ENCODE measurements at places on chromosomes 11 and 22.

DNA sequence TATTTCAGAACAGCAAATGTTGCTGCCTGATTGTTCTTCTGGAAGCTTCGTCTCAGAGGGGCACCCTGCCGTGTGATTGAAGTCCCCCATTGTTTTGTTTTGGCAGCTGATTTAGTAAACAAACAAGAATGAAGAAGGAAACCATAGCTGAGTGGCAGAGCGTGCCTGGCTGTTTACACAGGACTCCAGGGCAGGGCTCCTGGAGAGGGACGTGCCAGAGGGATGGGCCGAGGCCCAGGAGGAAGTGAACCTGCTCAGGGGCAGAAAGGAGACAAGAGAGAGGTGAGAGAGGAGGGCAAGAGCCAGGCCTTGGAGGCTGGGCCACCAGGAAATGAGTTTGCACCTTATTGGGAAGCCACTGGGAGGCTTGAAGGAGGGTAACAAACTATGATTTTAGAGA, 85.5 kb upstream of the B3GAT1 start:
- no peak for DNase-seq

DNA sequence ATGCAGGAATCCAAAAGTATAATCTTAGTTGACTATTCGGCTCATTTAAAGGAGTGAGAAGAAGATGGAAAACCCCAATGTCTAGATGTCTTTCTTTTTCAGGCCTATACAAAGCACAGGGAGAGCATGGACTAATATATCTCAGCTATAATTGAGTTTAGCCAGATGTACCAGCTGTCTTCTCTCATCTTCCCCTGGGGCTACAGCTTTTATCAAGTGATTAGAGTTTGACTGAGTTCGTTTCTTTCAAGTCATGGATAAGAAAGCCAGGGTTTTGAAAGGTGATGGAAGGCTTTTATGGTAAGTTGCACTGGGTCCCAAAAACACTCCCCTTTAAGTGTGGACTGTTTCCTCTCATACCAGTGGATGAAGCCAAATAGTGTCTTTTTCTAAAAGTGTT, 1172.8 kb upstream of the TENM4 start:
- DNase-seq: no peak

- no peak for DNase-seq
Observed at GRCh38 chr11:124329787-124330478, 9.9 kb upstream of the OR8D2 start.

DNA sequence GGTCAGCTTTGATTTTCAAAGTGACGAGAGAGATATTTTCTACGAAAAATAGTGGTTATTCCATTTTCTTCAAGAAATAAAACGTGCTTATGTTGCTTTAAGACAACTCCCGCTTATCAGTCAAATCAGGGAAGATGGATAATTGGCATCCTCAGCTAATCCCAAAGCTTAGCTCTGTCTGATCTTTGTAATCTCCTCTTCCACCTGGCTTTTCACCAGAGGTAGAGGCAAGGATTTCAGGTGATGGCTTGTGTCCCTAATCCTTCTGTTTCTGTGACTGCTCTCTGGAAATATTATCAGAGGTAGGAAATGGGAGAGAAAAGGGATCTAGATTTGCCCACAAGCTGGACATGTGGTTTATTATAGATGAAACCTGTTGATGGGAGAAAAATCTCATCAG, 78.9 kb downstream of the DBX1 start:
- DNase-seq: no peak

DNA sequence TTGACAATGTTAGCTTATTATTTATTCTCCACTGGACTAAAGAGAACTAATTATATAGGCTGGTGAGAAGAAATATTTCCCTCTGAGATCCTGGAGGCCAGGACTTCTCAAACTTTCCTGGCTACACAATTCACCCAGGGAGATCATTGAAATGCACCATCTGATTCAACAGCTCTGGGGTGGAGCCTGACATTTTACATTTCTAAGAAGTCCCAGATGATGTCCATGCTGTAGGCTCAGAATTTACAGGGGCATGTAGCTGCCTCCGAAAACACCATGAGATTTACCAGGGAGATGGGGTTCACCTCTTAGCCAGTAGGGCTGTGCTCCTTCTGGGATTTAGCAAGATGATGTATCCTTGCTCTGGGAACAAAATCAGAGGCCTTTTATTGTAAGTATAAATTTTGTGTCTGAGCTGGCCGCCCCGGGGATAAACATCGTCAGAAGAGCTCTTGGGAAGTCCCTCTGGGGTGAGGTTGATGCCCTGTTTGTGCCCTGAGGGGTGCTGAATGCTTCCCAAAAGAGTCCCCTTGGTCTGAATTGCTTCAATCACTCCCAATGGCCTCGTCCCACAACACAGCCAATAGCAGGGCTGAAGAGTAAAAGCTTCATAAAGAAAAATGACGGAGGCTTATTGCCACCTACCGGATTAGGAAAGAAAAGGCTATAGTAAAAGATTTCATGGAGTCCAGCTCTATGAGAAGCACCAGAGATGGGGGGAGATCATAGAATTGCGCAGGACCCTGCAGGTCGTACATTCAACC, 33.4 kb upstream of the API5 start:
- DNase-seq: no peak
